HCT116 (cell line): ENCODE measurements at places on chromosomes 1 and 21.

- DNase-seq: no peak
Observed at GRCh38 chr1:178143730-178144690, 50.1 kb downstream of the RASAL2 start.

DNA sequence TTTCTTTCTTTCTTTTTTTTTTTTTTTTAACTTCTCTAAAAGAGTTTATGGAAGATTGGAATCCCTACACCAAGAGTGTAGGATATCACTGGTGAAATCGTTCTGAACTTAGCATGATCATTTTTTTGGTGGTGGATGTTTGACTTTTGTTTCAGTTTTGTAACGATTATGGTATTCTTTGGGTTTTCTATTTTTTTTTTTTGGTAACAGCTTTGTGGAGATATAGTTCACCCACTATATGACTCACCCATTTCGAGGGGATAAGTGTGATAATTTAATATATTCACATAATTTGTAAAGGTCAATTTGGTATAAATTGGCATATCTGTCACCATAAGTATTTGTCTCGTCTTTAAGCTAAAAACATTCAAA lies 29.2 kb downstream of the AGPAT3 start:
- no peak for DNase-seq

DNA sequence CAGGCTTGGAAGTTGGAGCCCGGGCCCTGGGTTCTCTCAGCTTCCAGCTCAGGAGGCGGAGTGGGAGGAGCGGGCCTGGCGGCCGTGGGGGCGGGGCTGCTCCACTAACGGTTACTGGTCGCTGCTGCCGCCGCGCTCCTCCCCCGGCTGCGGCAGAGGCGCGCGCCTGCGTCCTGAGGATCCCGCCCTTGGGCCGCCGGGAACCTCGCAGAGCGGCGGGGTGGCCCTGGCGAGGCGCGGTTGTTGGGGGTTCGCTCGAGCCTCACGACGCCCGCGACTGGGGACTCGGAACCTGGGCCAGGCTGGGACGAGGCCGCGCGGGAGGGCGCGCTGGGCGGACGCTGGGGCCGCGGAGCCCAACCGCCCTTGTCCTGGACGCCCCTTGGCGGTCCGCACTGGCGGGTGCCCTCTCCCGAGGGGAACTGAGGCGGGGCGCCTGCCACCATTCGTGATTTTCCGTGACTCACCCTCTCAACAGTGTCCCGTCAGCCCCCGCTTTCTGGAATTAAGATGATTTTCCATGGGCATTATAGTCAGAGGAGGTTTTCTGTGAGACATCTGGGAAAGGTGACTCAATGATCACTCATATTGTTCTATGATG lies 34.1 kb downstream of the OR2G3 start:
- no peak for DNase-seq

GRCh38 chr1:172277275-172277674 lies 143.2 kb upstream of the C1orf105 start:
- DNase-seq: no peak
